ENCODE measurements at places on chromosomes 6 and 20. TPM values are rescaled to one million over a fixed set of nuclear protein-coding genes. Genes with fewer than 3 reads are reported as not detected.
A peak's percentile ranks its signal among the peaks of the same experiment; 100 is the strongest.

The SLC22A7 gene
- total RNA-seq, result 0.37 TPM

The LRRC73 gene
- total RNA-seq, result 2.1 TPM

The EFCAB8 gene
- total RNA-seq, result not detected

The RNF217 gene
- 8.4 TPM for total RNA-seq

The B3GAT2 gene
- total RNA-seq, result 1.2 TPM

- peaks cover 5% of the 10 kb centered on the region for H3K4me1 ChIP-seq
- DNase-seq, result no peak
- no peak overlapping the region for H3K27ac ChIP-seq
- H3K27me3 ChIP-seq, result peaks cover 2% of the 10 kb centered on the region
Observed at GRCh38 chr6:14228571-14228970, 111.0 kb downstream of the CD83 start.

GRCh38 chr6:91132461-91132860 lies 545.6 kb upstream of the MAP3K7 start:
- no peak overlapping the region for H3K27ac ChIP-seq
- H3K36me3 ChIP-seq, result no peaks in the 10 kb centered on the region
- H3K4me1 ChIP-seq, result peaks cover 3% of the 10 kb centered on the region
- H3K27me3 ChIP-seq, result no peaks in the 10 kb centered on the region
- DNase-seq, result no peak

DNA sequence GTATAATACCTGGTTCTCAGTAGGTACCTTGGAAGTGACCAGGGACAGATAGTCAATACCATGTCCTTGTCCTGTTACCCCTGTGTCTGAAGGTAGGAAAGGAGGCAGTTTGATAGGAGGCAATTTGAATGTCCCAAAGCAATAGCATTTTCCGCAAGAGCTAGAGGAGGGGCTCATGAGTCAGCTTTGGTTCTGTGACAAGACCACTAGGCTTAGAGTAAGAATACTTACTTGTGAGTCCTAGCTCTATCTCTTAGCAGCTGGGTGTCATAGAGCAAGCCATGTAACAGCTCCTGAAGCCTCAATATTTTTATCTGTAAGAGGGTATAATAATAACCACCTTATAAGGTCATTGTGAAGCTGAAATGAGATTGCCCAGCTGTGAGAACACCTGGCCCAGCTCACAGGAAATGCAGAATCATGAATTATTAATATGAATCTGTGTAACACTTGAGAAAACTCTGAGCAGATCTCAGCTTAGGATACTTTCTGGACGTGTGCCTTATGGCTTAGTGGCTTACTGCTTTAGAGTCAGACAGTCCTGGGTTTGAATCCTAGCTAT lies 58.6 kb downstream of the DAAM2 start:
- H3K27me3 ChIP-seq, result no peaks in the 10 kb centered on the region
- H3K36me3 ChIP-seq, result no peaks in the 10 kb centered on the region
- DNase-seq, result no peak
- H3K27ac ChIP-seq, result no peak overlapping the region

GRCh38 chr6:17525637-17526036 lies 74.5 kb upstream of the FAM8A1 start:
- no peaks in the 10 kb centered on the region for H3K27me3 ChIP-seq
- H3K36me3 ChIP-seq, result peaks cover 14% of the 10 kb centered on the region
- no peak overlapping the region for H3K4me3 ChIP-seq
- no peak for DNase-seq
- H3K27ac ChIP-seq, result no peak overlapping the region
- no peaks in the 10 kb centered on the region for H3K4me1 ChIP-seq

DNA sequence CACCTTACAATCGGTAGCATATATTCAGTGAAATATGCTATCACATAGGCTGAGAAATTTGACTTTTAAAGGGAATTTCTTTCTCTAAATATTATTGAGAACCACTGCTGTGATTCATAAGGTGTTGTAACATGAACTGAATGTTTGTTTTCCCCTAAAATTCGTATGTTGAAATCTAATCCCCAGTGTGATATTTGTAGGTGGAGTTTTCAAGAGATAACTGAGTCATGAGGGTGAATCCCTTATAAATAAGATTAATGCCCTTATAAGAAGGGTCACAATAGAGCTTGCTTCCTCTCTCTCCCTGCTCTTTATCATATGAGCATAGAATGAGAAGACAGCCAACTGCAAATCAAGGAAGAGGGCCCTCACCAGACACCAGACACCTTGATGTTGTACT lies 64.8 kb downstream of the LMBRD1 start:
- peaks cover 4% of the 10 kb centered on the region for H3K4me1 ChIP-seq
- no peak overlapping the region for H3K4me3 ChIP-seq
- no peaks in the 10 kb centered on the region for H3K27me3 ChIP-seq
- peaks cover 7% of the 10 kb centered on the region for H3K36me3 ChIP-seq
- H3K27ac ChIP-seq, result no peak overlapping the region

DNA sequence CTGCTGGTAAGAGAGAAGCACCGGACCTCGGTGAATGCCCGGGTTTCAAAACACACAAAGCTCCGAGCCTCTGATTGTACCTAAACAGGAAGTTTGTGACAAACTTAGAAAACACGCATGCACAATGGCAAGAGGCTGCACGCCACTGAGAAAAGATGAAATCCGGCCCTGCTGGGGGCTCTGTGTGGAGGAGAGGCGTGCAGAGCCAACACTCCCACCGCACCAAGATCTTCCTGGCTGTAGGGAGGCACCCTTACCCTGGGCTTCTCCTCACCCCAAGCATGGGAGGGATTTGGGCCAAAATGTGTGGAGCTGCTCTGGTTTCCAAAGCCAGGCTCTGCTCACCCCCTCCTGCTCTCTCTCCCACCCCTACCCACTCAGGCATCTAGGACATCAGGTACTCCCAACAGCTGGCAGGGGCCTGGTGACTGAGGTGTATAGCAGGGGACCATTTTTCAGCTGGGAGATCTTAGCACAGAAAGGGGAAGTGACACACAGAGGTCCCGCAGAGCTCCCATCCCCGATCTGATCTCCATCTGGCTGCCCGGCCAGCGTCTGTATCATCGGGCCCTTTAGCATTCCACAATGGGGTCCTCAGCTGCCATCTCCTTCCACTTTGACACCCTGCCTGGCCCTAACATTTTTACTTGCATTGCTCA lies 84.2 kb downstream of the TRERF1 start:
- H3K4me1 ChIP-seq, result peaks cover 16% of the 10 kb centered on the region
- no peak overlapping the region for H3K27ac ChIP-seq
- peaks cover 4% of the 10 kb centered on the region for H3K36me3 ChIP-seq
- DNase-seq, result no peak
- no peaks in the 10 kb centered on the region for H3K27me3 ChIP-seq
- H3K4me3 ChIP-seq, result no peak overlapping the region

GRCh38 chr6:54588176-54588575 lies 258.4 kb upstream of the FAM83B start:
- no peak overlapping the region for H3K4me3 ChIP-seq
- no peak for DNase-seq

DNA sequence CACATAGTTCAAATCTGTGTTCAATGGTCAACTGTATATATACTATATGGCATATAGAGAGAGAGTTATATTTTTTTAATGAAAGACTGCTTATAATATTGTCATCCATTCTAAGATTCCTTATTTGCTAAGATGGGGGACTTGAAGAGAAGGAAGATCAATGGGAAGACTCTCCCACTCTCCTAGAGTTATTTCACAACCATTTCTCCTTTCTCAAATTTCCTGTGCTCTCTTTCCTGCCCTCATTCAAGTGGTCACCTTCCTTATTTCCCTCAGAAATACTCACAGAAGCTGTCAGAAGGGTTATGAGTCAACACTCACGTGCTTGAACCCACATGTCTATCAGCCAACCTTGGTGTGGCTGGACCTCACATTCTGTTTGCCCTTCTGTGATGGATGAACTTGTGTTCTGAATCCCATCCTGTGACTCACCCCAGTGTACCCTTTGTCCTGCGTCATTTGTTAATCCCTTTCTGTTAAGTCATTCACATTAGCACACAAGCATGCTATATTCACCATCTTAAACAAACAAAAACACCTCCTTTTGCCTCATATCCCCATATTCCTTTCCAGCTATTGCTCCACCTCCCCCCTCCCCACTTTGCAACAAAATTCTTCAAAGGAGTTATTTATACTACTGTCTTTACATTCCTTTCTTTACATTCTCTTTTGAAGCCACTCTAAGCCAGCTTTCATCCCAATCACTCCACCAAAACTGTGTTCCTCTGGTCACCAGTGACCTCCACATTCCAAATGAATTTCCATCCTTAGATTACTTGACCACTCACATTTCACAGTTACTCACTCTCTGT lies 279.3 kb upstream of the TCF21 start:
- peaks cover 12% of the 10 kb centered on the region for H3K4me1 ChIP-seq
- no peak for DNase-seq
- no peaks in the 10 kb centered on the region for H3K27me3 ChIP-seq
- H3K4me3 ChIP-seq, result no peak overlapping the region

- H3K4me1 ChIP-seq, result peaks cover 11% of the 10 kb centered on the region
- H3K27me3 ChIP-seq, result no peaks in the 10 kb centered on the region
- no peak for DNase-seq
- no peak overlapping the region for H3K27ac ChIP-seq
- no peaks in the 10 kb centered on the region for H3K36me3 ChIP-seq
Observed at GRCh38 chr20:4455996-4456395, 265.7 kb upstream of the PRND start.

GRCh38 chr6:150662814-150663213 lies 63.1 kb downstream of the PLEKHG1 start:
- peaks cover 6% of the 10 kb centered on the region for H3K36me3 ChIP-seq
- no peak overlapping the region for H3K27ac ChIP-seq
- H3K4me3 ChIP-seq, result no peak overlapping the region
- H3K27me3 ChIP-seq, result no peaks in the 10 kb centered on the region

GRCh38 chr20:33945391-33946081 lies 48.2 kb upstream of the RALY start:
- H3K27ac ChIP-seq, result peak overlapping the region; percentile 47
- no peak for DNase-seq
- no peaks in the 10 kb centered on the region for H3K27me3 ChIP-seq
- peaks cover 3% of the 10 kb centered on the region for H3K36me3 ChIP-seq
- H3K4me1 ChIP-seq, result peaks cover 12% of the 10 kb centered on the region

- H3K4me1 ChIP-seq, result no peaks in the 10 kb centered on the region
- DNase-seq, result no peak
- no peaks in the 10 kb centered on the region for H3K27me3 ChIP-seq
- no peak overlapping the region for H3K27ac ChIP-seq
Observed at GRCh38 chr6:69957985-69958559, 91.7 kb downstream of the COL19A1 start.

DNA sequence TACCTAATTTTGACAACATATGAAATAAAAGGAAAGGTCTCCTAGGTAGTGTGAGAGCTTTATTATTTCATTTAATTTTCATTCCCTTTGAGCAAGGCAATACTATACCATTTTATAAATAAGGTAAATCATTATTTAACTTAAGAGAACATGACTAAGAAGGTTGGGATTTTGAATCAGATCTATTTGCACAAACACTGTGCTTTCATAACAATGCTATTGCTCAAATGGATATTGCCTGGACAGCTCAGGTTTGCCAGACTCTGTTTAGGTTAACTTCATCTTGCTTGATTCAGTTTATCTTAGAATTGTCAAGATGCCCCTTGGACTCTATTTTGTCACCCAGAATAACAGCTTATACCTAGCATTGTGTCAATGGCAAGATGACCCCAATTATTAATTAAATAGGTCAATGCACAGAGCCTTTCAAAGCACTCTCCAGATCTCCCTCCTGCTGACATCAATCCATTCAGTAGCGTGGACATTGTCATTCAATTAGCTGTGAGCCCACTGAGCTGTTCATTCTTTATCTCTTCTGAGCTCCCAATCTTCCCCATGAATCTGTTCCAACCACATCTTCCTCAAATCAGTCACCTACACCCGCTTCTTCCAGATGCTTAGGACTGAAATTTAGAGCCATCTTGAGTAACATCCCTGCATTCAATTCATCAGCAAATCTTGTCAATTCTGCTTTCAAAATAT lies 42.1 kb upstream of the TMEM30A start:
- H3K27ac ChIP-seq, result no peak overlapping the region
- no peak for DNase-seq
- H3K4me3 ChIP-seq, result no peak overlapping the region
- peaks cover 7% of the 10 kb centered on the region for H3K4me1 ChIP-seq
- H3K27me3 ChIP-seq, result no peaks in the 10 kb centered on the region
- H3K36me3 ChIP-seq, result no peaks in the 10 kb centered on the region

DNA sequence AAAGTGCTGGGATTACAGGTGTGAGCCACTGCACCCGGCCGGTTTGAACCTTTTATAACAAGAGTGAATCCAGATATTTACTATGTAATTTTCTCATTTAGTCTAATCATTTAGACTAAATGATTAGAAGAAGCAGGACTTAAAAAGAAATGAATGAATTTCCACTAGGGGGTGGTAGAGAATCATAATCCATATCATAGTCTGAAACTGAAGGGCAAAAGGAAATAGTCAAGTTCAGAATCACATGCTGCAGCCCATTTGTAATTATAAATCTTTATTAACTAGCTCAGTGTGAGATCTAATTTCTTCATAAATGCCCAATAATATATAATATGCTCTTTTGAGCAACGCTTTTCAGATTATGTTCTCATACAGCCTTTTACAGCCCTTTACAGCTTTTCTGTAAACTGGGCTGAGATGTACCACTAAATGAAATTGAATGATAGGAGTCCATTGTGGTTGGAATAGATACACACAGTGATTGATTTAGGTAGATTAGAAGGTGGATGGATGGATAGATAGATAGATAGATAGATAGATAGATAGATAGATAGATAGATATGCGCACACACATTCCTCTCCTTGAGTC lies 31.8 kb downstream of the PSMB9 start:
- DNase-seq, result no peak
- H3K4me3 ChIP-seq, result no peak overlapping the region
- H3K4me1 ChIP-seq, result no peaks in the 10 kb centered on the region
- peaks cover 75% of the 10 kb centered on the region for H3K27me3 ChIP-seq

DNA sequence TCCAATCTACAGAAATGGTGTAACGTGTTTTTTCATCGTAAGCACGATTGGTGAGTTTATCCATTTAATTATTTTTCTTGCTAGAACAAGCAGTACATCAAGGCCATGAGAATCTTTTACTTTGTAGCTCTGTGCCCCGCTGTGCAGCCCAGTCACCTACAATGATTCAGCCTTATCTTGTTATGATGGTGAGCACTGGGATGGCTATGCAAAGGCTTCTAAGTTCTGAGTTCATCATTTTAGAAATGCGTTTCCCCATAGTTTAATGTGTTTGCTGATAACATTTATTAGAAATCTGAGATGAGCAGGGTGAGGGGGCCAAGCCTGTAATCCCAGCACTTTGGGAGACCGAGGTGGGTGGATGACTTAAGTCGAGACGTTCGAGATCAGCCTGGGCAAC lies 111.8 kb upstream of the QKI start:
- H3K27ac ChIP-seq, result peak overlapping the region; percentile 23
- H3K4me1 ChIP-seq, result peaks cover 17% of the 10 kb centered on the region
- no peak for DNase-seq
- no peak overlapping the region for H3K4me3 ChIP-seq
- H3K36me3 ChIP-seq, result no peaks in the 10 kb centered on the region

All from neural crest cell (in vitro differentiated cells).